CD4-positive, alpha-beta T cell treated with Interleukin-1 beta for 1 hour (primary cell): ENCODE measurements at places on chromosomes 4 and X.

GRCh38 chrX:8741981-8742380 lies 10.0 kb upstream of the ANOS1 start:
- no peak for DNase-seq

GRCh38 chrX:102345916-102346315 lies 93.9 kb downstream of the NXF2B start:
- DNase-seq: peak; percentile 30

GRCh38 chr4:161595230-161595771 lies 568.5 kb downstream of the FSTL5 start:
- no peak for DNase-seq

- no peak for DNase-seq
These were observed 238.4 kb upstream of the ANXA3 start for GRCh38 chr4:78312989-78313753.

GRCh38 chr4:81505004-81505598 lies 33.4 kb upstream of the RASGEF1B start:
- DNase-seq: peak; percentile 82
